ENCODE measurements at places on chromosomes 12 and 14.

DNA sequence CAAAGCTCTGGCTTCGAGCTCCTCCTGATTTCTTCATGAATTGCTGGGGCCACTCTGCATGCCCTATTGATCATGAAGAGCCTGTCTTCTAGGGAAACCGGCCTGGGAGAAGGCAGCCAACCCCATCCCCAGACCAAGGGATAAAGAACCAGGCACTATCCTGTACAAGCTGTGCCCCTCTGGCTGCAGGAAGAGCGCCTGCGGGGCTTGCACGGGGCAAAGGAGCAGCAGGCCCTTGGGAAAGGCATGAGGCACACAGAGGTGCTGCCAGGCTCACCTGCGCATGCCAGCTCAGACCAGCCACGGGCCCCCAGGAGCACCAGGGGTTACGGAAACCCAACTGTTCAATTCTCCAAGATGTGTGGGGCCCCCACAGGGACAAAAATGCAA, 2.1 kb downstream of the ITPK1 start:
- DNase-seq = no peak

DNA sequence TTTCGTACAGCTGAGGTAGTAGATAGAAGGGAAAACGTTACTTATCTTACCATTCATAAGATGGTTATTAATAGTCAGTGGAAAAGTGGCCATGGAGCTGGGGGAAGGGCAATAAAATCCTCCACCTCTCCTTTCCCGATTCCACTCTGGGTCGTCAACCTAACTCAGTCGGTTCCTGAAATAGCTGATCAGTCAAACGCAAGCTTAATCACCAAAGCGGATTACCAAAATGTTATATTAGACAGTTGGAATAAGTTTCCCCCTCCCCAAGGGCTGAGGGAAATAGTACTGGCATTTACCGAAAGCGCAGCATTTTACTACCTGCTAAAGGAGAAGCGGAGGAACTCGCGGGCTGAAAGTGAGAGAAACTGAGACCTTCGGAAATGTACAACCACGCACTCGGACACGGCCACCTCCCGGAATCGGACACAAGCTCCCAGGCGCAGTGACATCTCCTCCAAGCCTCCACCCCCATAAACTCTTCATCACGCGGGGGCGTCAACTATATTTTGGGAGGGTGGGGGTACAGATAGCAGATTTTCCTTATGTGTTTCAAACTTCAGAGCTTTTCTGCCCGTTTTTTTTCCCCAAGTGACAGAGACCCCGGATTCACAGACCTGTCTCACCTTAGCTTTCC, 1.2 kb downstream of the PPM1H start:
- DNase-seq = no peak

GRCh38 chr12:124917841-124918621, 3.6 kb upstream of the UBC start:
- DNase-seq = no peak

DNA sequence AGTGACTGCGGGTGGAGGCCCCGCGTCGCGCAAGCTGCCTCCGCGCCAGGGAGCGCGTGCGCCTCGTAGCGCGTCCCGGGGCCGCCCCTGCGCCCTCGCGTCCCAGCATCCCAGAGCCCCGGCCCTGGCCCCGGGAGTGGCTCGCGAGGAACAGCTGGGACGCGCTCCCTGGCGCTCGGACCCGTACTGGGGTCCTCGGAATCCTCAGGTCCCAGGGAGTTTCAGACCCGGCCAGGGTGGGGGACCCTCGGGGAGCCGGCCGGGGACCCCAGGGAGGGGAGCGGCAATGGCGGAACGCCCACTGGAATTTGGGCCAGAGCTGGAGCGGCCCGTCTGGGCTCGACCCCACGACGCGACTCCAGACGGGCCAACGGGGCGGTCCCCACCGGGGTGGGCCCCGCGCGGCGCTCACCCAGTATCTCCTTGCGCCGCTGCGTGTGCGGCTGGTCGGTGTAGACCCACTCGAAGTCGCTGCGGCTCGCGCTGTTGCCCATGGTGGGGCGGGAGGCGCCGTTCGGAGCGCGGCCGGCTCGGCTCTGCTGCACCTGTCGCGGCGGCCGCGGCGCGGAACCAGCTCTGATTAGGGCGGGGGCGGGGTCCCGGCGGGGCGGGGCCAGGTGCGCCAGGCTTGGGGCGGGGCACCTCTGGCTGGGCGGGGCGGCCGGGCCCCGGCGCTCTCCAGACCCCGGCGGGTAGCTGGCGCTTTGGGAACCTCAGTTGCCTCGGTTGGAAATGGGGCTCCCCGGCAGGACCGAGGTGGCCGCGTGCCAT, at the start of gene DEGS2:
Gene DEGS2 (minus strand): TSS at position 552 of the 771 bp plus-strand sequence. CDS start 58 bp downstream, at position 494.
- DNase-seq = peak; percentile 89

- no peak for DNase-seq
These were observed 291.0 kb downstream of the SNAPC1 start for GRCh38 chr14:62053188-62053587.

DNA sequence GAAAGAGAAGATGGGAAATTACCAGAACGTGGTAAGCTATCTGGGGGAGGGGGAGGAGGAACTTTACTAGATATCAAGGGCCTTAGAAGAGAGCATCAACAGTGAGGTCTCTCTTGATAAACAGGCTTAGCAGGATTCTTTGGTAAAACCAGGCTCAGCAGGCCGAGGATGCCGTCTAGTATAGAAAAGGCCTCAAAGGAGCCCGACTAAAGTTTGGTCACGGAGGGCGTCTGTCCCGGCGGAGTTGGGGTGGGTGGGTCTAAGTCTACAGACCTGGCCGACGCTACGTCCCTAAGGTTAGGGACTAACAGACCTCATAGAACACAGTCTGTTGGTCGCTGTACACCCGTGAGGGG, 538 bp upstream of the TIGAR start:
- no peak for DNase-seq

DNA sequence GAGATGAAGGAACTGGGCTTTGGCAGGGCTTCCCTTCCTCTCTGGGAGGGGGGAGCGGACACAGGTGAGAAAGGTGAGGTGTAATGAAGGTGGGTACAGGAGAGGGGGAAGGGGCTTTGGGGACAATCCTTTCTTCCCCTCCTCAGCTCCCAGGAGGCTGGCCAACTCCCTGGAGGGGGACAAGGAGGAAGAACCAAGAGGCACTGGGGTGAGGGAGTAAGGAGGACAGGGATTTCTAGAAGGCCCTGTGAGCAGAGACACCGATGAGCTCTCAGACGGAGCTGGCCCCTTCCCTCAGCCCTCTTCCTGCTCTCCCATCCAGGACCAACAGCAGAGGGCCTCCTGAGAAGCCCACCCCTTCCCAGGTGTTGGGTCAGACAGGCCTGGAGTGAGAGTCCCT, 53.4 kb downstream of the PLEKHG3 start:
- DNase-seq = no peak

DNA sequence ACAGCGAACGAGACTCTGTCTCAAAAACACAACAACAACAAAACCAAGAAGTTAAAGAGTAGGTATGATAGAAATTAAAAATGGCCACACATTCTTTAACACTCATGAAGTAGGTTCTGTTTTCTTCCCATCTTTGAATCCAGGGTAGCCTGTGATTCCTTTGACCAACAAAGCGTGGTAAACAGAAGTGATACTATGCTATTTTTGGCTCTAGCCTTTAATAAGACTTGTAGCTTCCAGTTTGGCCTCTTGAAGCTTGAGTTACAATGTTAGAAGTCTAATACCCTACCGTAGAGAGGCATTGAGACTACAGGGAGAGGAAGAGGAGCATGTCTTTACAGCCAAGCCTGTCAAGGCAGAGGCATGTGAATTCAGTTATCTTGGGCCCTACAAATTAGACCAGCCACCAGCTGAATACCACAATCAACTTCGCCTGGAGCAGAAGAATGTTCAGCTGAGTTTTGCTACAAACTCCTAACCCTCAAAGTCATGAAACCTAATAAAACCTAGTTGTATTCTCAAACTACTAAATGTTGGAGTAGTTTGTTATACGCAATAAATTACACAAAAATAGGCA, 4.9 kb upstream of the NEMF start:
- DNase-seq = no peak

GRCh38 chr12:53213348-53213747, 6.3 kb upstream of the ITGB7 start:
- DNase-seq = peak; percentile 58
